T1000 (cell line): ENCODE measurements at places on chromosomes 1 and 21.
A peak's percentile ranks its signal among the peaks of the same experiment; 100 is the strongest.

GRCh38 chr1:89781494-89782126, 39.2 kb upstream of the LRRC8D start:
- DNase-seq: no peak

DNA sequence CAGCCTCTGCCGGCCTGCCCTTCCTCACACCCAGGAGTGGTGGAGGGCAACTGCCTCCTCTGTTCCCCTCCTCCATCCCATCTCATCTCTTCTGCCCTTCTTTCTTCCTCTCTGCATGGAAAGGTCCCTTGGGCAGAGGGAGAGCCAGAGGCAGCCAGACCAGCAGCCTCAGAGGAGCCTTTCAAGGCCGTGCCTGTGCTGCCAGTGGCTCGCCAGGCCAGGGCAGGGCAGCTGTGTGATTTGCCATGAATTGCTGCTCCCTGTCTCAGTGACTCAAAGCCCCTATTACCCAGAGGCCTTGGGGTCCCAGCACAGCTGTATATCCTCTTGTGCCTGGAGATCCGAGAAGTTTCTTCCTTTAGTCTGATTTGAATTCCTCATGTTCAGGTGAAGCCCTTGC, 21.9 kb downstream of the TMCC2 start:
- DNase-seq: no peak

DNA sequence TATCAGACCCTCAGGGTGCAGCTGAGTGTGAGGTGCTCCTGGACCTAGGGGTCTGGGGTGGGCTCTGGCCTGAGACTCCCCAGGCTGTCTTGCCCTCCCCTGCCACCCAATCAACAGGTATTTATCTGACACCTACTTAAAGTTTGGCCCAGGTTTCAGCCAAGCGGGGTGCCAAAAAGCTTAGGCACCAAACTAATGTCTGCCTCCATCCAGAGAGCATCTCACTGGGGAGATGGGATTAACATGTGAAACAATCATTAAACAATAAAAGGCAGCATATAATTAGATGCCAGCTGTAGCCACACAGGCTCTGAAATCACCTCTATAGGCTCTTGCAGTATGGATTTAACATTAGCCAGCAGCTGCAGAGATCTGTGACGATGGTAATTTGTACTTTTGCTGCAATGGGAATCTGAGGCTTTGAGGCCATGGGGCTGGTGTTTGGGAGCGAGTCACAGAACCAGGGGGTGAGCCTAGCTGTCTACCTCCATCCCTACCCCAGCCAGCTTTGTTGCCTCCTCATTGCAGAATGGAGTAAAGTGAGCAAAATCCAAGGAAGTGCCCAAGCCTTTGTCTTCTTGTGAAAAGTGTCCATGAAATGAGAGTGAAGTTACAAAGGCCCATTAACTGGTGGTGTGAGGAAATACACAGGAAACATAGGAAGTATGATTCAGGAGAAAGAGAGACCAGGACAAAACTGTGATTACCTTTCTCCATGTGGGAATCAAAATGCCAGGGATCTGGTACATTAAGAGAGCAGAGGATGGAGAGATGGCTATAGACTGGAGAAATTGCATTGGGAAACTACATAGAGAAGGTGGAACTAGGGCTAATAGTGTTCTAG, 36.1 kb downstream of the EIF2D start:
- DNase-seq: no peak

- DNase-seq: no peak
Observed at GRCh38 chr1:1907098-1907736, 7.8 kb upstream of the CALML6 start.

DNA sequence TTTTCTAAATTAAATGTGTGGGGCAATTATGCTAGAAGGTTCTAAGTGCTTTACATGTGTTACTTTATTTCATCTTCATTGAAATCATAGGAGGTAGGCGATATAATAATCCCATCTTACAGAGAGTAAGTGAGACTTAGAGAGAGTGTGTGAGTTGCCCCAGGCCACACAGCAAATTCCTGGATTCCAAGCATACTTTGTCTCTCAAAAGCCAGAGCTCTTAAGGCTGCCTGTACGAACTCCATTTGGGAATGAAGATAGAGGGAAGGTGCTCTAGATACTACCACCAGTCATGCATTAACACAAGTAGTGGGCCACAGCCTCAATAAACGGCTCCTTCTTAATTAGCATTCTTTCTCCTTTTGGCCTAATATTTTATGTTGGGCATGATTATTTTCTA, 170.1 kb downstream of the SIPA1L2 start:
- no peak for DNase-seq

GRCh38 chr1:14240265-14240664, 358.2 kb upstream of the KAZN start:
- DNase-seq: no peak

DNA sequence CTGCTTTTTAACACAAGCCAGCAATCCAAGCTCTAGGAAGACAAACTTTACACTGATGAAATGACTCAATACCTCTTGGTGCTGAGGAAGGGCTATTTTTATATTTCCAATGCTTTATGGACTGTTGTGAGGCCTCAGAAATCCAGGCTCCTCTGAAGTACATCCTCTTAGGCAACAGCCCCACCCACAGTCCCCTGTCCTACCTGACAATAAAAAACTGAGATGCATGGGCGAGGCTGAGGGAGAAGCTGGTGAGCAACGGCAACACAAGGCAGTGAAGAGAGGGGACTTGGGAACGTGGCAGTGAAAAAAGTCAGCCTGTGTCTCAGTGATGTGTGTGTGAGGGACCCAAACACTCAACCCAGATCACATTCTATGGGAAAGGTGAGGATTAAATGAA, 10.1 kb upstream of the CPT2 start:
- no peak for DNase-seq

DNA sequence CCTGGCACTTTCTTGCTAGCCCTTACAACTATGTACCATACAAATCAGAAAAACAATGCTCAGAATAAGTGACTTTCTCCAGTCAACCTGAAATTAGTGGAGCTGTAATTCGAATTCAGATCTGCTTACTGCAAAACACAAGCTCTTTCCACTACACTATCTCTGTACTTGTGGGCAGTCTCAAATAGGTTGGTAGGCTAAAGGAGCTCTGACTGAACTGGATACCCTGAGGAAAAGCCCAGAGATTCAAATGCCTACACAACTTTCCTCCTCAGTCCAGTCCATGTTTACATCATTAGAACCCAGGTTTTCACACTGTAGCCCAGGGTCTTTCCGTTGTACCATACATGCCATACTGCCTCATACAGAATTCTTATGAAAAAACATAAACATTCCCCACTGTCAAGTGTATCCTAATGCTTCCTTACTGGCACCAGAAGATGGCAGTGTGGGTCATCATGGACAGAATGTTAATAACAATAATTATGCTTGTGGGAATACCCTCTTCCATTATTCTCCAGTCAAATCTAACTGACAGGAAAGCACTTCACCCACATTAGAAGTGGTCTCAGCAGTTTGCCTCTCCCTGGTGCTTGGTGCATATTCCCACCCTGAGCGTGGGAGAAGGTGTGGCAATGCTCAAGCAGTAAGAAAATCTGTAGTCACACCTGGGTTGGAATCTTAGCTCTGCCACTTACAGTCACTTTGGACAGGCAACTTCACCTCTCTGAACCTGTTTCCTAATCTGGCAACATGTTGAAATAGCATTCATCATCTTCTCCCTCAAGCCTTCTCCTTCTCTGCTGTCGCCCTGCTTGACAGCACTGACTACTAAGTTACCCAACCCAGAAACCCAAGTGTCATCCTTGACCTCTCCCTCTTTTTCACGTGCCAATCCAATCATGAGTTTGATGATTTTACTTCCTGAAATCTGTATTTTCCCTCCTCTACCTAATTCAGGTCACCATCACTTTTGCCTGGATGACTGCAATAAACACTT, 14.4 kb upstream of the ZFYVE9 start:
- peak; percentile 12 for DNase-seq

GRCh38 chr21:17526776-17527175, 13.9 kb downstream of the CXADR start:
- DNase-seq: no peak

DNA sequence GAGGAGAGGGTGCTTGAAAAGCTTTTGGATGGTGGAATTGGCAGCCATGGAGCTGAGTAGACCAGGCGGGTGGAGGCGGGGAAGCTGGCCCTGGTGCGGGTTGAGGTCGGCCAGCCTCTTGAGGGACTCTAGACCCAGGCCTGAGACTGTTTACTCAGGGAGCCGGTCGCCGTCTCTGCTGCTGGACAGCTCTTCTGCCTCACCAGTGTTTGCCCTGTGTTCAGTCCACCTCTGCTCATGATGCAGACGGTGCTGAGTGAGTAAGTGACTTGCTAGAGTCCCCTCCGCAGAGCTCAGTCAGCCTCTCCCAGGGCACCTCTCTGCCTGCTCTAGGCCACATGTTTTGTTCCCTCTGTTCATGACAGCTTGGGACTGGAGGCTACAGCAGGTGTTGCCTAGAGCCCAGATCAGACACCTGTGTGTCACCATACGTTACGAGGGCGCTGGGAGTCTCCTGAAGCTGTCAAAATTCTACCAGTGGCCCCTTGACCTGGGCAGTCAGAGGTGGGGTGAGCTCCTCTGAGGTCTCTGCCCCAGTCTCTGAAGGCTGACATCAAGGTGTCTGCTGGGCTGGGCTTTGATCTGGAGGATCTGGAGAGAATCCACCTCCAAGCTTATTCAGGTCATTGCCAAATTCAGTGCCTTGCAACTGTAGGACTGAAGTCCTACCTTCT, 73.5 kb upstream of the WNT4 start:
- DNase-seq: no peak

DNA sequence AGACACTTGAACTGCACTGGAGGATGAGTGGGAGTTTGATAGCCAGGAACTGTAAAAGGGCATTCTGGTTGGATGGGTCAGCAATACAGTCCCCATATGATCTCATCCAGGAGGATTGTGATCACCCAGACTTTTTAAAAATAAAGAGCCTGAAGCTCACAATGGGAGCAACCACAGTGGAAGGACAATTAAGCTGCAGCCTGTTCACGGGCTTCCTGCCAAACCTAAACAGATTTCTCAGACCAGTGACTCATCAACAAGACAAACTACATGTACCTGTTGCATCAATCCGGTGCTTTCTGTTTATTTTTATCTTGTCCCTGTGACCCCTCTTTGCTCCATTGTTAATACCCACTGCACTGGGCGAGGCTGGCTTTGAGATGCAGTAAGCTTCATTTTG, 52.3 kb downstream of the PAPPA2 start:
- peak; percentile 52 for DNase-seq

GRCh38 chr1:45608175-45609156, 15.4 kb downstream of the CCDC17 start:
- no peak for DNase-seq

GRCh38 chr1:150876119-150876454, 312 bp downstream of the ARNT start:
- DNase-seq: peak; percentile 24

- DNase-seq: no peak
Observed at GRCh38 chr21:46600978-46601377, 3.9 kb downstream of the S100B start.

DNA sequence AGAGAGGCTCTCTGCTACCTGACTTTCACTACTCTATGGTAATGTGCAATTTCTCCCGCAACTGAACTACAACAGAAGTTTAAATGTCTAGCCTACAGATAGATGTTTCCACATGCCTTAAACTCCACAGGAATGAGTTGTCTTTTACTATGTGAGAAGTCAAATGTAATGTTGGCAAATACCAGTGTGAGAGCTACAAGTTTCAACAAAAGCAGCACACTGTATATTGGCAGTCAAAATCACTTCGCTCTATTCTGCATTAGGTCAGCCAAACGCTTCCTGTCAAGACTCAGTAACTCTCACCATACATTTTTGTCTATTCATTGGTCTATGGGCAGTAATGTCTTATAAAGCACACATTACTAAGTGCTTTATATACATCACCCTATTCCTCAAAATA, 41.9 kb downstream of the LUZP1 start:
- DNase-seq: no peak

- peak; percentile 30 for DNase-seq
Observed at GRCh38 chr1:88327391-88328267, 356.4 kb upstream of the PKN2 start.

DNA sequence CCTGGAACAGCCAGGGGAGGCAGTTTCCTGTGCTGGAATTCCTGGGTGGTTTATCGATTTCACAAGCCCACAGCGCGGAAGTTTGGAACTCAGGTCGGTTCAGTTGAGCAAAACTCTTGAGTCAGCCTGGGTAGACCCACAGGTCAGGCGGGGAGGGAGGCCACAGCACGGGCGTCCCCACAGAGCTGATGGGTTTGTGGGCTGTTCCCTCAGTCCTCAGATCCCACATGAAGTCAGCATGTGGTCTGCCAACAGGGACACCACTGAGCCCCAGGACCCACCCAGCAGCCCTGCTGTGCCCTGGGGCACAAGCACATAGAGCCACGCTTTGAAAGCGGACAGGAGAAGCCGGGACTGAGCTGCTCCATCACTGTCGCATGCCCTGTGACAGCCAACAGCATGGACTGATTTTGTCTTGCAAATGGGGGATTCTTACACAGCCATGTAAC, 17.4 kb downstream of the BMP8A start:
- no peak for DNase-seq

DNA sequence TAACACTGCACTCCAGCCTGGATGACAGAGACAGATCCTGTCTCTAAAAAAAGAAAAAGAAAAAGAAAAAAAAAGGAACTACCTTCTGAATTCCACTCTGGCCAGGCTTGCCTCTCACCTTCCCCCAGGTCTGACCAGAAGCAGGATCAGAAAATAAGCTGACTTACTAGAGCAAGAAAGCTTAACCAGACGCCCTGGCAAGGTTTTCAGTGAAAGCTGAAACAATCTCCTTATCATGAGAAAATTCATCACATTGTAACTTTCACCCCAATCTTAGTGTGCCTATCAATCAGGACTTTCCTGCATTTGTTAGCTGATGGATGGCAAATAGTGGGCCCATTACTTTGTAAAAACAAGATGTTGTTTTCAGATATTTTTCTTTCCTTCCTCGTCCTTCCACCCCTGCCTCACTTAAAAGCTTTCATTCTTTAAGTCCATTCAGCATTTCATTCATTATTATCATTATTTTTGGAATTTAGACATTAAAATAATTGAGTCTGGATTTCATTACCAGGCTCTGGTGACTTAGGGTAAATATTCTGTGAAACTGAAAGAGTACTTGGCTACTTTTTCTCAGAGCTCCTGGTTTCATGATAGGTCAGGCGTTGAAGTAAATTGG, 96.5 kb upstream of the CD34 start:
- no peak for DNase-seq

GRCh38 chr1:12548973-12549459, 69.0 kb downstream of the DHRS3 start:
- DNase-seq: no peak

GRCh38 chr21:27001526-27001925, 34.6 kb upstream of the ADAMTS5 start:
- no peak for DNase-seq

DNA sequence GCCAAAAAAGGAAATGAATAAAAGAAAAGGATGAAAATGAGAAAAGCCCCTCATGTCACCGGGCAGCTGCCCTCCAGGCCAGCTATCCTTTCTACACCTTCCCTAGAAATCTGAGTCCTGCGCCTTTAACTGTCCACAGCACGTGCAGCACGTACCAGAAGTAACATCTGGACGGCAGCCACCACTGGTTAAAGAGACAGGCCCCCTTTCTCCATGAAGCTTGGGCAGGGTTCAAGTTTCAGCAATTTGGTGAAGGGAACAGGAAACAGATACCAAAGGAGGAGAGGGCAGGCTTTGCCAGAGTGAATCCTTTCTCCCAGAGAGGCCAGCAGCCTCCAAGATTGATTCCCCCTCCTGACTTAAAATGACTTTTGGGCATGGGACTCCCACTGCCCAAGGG, 3.6 kb upstream of the KIAA2013 start:
- peak; percentile 17 for DNase-seq

GRCh38 chr1:157849229-157849875, 7.7 kb upstream of the CD5L start:
- DNase-seq: no peak

GRCh38 chr1:39646232-39647081, 7.0 kb upstream of the HEYL start:
- no peak for DNase-seq
